ENCODE measurements at places on chromosomes 1 and 21.

DNA sequence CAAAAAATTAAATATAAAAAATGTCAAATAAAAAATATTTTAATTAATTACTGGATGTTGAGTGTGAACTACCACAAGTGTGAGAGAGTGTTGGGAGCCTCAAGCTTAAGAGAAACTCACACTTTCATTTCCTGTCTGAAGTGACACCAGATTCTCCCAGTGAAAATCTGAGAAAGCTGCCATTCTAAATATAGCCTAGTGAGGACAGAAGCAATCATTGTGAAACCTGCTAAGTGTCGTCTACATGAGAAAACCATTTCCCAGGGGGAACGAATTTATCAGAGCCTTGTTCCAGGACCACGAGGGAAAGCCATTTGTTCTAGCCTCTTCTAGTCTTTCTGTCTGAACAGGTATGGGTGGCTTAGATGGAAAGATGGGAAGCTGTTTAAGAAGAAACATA lies 329.3 kb upstream of the PRMT6 start:
- no peak for DNase-seq

DNA sequence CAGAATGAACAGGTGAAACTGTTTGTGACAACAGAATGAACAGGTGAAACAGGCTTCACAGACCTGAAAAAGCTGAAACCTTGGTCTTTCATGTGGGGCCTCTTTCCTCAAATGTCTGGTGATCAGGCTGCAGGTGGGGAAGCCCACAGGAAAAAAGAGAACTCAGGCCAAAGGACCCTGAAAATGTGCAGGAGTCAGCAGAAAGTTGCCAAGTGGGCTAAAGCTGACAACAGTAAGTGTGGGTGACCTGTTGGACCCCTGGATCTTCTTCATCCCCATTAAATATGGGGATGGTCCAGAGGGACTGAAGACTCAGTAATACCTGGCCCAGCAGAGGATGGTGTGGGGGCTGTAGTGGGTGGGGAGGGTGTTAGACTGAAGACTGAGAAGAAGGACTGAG lies 9.1 kb upstream of the CHIT1 start:
- DNase-seq: no peak

DNA sequence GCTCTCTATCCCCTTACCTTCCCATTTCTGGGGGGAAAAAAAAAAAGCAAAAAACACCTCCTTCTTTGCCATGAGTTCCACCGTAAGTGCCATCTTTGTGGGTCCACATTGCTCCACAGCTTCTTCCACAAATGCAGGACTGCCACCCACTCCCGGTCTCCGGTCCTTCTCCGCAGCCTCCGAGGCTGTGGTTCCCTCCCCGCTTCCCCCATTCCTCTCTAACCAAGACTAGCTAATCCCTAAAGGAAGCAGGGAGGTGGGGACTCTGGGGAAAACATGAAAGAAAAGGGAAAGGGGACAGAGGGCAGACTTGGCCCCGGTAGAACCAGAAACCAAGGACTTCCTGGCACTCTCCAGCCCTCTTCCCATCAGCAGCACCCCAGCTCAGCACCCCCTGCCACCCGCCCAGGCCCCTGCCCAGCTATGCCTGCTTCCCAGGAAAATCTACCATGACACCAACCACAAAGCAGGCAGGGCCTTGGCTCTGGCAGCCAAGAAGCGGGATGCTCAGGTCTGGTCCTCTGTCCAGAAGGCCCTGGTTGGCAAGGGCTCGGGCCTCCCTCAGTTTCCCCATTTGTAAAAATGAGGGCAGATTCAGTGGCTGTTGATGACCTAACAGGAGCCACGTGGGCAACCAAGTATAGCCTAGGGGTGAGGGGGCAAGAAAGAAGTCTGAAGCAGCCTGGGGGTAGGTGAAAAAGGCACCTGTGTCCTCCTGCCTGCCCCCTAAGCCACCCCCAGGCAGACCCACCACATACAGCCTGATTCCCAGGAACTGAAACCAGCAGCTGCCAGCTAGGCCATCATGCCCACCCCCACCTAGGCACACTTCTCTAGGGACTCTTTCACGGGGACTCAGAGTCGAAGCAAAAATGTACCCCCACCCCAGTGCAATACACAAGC lies 2.5 kb downstream of the EPHA2 start:
- no peak for DNase-seq

GRCh38 chr1:160169553-160170399 lies 18.4 kb downstream of the ATP1A4 start:
- peak; percentile 30 for DNase-seq

GRCh38 chr1:164443166-164443565 lies 115.8 kb upstream of the PBX1 start:
- DNase-seq: no peak

DNA sequence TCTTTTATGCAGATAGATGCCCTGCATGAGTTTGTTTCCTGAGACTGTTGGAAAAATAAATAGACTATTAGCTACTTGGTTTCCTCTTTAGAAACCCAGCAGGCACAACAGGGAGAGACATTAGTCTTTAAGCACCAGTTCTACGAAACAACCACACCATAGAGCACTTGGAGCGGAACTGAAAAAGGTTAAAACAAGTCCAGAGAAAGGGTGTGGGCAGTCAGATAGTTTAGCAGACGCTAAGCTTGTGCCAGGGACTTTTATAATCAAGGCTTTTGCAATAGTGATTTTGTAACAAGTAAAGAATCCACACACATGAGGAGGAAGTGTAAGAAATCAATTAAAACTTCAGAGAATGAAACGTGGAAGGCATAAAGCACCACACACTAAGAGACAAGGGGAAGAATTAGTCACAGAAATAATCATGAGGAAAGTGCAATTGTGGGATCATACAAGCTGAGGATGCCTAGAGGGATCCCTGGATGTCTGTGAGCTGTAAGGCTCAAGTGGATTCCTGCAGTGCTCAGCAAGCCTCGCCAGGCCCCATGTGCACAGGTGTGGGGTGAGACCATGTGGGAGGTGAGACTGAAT lies 37.8 kb upstream of the TLR5 start:
- DNase-seq: no peak

DNA sequence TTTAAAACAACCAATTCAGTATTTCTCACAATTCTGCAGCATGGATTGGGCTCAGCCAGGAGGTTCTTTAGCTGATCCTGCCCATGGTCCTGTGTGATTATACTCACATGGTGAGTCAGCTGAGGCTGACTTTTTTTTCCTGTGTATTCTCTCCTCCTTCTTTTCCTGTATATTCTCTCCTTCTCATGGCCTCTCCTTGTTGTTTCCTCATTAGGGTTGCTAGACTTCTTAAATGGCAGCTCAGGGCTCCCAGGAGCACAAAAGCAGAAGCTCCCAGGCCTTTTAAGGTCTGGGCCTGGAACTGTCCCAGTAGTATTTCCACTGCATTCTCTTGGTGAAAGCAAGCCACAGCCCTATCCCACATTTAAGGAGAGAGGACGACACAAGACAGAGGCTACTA lies 26.8 kb downstream of the VANGL1 start:
- DNase-seq: no peak

DNA sequence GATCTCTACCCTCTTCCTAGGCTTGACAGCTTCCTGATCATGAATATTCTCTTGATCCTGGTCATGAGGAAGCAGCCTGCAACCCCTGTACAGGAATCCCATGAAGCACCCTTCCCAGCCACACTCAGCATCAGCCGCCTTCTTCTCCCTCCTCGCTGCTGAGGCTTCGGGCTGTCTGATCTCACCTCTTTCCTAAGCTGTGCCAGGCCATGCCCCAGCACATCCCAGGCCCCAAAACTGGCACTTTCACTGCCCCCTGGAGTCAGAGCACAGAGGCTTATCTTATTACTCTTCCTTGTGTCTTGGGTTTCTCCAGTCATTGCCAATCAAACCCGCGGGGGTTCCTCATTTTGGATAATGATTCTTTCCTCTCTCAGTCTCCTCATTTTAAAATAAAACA lies 259.5 kb downstream of the RGS7 start:
- DNase-seq: no peak

DNA sequence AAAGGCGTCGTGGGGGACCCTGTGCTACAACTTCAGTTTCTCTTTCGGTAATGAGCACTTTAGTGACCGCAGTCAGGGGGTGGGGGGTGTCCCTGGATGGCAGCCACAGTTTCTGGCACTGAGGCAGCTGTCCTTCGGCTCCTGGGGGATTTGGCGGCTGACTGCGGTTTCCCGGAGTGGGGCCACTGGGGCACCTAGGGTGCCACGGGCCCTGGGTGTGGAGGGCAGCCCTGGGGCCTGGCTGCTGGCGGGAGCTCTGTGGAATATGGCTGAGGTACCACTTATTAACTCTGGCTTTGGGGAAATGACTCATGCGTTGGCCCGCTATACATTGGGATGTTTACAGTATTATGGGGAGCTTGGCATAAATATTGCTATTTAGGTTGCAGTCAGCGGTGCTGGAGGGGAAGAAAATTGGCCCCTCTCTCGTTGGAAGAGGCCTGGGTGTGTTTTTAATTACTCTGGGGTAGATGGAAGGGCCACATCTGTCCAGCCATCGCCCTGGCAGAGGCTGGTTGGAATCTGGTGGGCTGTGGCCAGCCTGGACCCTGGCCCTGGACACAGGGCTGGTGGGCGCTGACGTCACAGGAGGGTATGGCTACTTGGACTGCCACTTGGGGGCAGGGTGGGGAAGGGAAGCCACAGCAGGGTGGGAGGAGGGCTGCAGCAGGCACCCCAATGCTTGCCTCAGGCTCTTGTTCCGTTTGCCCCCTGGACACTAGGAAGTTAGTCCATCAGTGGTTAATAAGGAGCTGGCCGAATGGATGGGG lies 2.0 kb downstream of the EPHB2 start:
- no peak for DNase-seq

DNA sequence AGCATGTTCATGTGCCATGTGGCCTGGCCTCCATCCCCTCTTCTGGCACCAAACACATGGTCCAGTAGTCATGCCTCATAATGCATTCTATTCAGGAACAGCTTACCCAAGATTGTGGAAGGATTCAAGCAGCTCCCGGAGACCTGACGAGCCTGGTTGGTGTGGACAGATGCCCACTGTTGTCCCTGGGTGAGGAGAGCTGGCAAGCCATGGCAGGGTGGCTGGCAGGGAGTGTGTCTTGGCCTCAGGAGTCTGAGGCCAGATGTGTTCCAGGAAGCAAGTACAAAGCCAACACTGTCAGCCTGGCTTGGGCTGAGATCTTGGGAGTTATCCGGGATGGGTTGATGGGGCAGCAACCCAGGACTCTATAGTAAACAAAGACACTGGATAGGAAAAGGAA lies 7.3 kb upstream of the FABP3 start:
- no peak for DNase-seq

GRCh38 chr1:45922813-45923212 lies 119.4 kb downstream of the MAST2 start:
- DNase-seq: no peak

- no peak for DNase-seq
Observed at GRCh38 chr21:15208786-15209185, 144.0 kb upstream of the NRIP1 start.

GRCh38 chr1:45018599-45019230 lies 6.7 kb downstream of the UROD start:
- DNase-seq: peak; percentile 76

DNA sequence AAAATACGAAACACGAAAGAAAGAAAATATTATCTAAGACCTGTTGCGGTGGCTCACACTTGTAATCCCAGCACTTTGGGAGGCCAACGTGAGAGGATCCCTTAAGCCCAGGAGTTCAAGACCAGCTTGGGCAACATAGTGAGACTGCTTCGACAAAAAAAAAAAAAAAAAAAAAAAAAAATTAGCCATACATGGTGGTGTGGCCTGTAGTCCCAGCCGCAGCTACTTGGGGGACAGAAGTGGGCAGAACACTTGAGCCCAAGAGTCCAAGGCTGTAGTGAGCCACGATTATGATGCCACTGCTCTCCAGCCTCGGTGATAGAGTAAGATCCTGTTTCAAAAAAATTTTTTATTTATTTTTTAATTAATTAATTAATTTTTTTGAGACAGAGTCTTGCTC lies 1.5 kb upstream of the RAB13 start:
- DNase-seq: no peak

DNA sequence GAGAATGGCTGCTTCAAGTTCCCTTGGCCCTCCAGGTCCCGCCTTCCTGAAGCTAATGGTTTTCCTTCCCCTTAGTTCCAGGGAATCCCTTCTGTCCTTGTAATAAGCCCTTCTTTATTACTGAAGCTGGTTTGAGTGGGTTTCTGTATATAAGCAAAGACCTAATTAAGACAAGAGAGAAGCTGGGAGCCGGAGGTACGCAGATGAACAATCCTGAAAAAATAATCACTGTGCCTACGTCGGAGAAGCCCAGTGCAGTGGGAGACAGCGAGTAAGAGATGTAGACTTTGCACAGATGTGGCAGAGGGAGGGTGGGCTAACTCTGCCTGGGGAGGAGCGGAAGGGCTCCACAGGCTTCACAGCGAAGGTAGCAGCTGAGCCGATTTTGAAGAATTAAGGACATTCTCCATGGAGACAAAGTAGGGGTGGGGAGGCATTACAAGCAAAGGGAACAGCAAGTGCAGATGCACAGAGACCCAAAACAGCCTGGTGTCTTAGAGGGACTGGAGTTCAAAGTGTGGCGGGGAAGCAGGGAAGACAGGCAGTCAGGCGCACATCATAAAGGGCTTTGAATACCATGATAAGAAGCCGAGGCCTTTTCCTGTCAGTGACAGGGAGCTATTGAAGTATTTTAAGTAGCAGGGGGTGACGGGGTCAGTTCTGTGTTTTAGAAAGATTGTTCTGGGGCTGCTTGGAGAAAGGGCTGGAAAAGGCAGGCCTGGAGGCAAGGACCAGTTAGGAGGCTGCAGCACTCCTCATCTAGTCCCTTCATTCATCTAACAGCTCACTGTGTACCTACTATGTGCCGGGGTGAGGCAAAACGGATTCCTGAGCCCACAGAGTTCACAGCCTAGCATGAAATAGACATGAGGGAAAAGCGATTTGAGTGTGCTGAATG lies 6.5 kb downstream of the RIMS3 start:
- DNase-seq: no peak

DNA sequence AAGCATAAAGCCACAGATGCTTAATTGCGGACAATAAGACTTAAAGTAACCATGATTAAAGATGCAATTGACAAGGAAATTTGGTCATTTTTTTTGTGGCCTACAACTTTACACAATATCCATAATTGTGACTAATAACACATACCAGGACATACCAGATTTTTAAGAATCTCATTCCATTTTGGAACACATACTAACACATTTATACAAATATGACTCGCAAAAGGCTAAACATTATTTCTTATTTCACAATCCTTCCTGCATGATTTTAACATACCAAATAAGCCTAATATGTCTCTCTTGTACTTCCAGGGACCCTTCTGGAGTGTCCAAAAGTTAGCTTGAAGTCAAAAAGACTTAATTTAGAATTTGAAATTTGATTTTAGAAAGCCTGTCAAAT lies 48.8 kb downstream of the DR1 start:
- no peak for DNase-seq

- DNase-seq: no peak
Observed at GRCh38 chr1:164725401-164725800, 166.4 kb downstream of the PBX1 start.

DNA sequence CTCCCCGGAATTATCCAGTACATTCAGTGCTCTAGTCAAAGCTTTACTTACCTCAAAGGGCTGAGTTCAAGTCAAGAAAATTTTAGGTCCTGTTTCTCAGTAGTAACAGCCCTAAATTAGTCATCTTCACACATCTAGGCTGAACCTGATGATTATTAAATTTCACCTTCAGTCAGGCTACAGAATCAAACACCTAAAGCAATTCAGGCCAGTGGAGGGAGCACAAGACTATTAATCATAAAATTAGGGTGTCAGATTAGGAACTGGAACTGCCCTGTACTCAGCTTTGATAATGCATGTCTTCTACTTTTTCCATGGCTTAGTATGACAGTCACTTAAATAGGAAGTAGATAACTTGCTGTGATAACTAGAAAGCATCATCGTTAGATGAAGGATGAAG lies 28.4 kb upstream of the BCAS2 start:
- DNase-seq: no peak

- no peak for DNase-seq
Observed at GRCh38 chr21:33398361-33398760, 4.9 kb upstream of the IFNGR2 start.

- DNase-seq: peak; percentile 51
Observed at GRCh38 chr1:112501810-112502641, 6.7 kb upstream of the WNT2B start.

Measured in NCI-H510A treated with DMSO at 0.1 percent for 48 hours (cell line).